Astrocyte (in vitro differentiated cells and primary cell): ENCODE measurements at places on chromosomes 16 and 17. TPM values are rescaled to one million over a fixed set of nuclear protein-coding genes. Genes with fewer than 3 reads are reported as not detected.

SLC46A1 gene
- total RNA-seq, result 7.4 and 7.9 TPM in 2 replicates

PRSS22 gene
- 0.58 and 1.5 TPM in 2 replicates for total RNA-seq

PRAC2 gene
- not detected in 2 replicates for total RNA-seq

GJD3 gene
- 0.34 and 0.43 TPM in 2 replicates for total RNA-seq

ZACN gene
- 0.23 TPM in 1 of 2 replicates, not detected in the other for total RNA-seq

KRTAP9-8 gene
- total RNA-seq, result not detected in 2 replicates

SLC5A11 gene
- total RNA-seq, result not detected in 2 replicates

MYH3 gene
- total RNA-seq, result 1.9 TPM in 2 replicates

MEOX1 gene
- total RNA-seq, result not detected in 2 replicates

ACSM5 gene
- total RNA-seq, result 0.67 TPM in 1 of 2 replicates, not detected in the other

SNX20 gene
- not detected in 2 replicates for total RNA-seq

TP53TG3C gene
- total RNA-seq, result not detected in 2 replicates

CCL1 gene
- total RNA-seq, result not detected in 2 replicates

DPEP2 gene
- not detected in 2 replicates for total RNA-seq

- DNase-seq, result no peak
- H3K4me3 ChIP-seq, result peak overlapping the region; percentile 85
- H3K27ac ChIP-seq, result no peak overlapping the region
- H3K27me3 ChIP-seq, result no peaks in the 10 kb centered on the region
- no peaks in the 10 kb centered on the region for H3K36me3 ChIP-seq
Measured at GRCh38 chr16:78100112-78100467, 636 bp downstream of the WWOX start.

GRCh38 chr17:19331134-19331533 is 31.4 kb downstream of the B9D1 start:
- H3K36me3 ChIP-seq, result no peaks in the 10 kb centered on the region
- peaks cover 34% of the 10 kb centered on the region for H3K4me1 ChIP-seq
- H3K27me3 ChIP-seq, result no peaks in the 10 kb centered on the region
- peak; percentile 86 for DNase-seq
- peak overlapping the region; percentile 13 for H3K4me3 ChIP-seq

GRCh38 chr16:4142268-4142667 is 26.0 kb upstream of the ADCY9 start:
- H3K27ac ChIP-seq, result no peak overlapping the region
- no peak for DNase-seq
- H3K4me1 ChIP-seq, result no peaks in the 10 kb centered on the region
- no peak overlapping the region for H3K4me3 ChIP-seq
- no peaks in the 10 kb centered on the region for H3K36me3 ChIP-seq

GRCh38 chr17:28570716-28571360 is 486 bp downstream of the PIGS start:
- H3K36me3 ChIP-seq, result no peaks in the 10 kb centered on the region
- peak overlapping the region; percentile 38 for H3K27ac ChIP-seq
- H3K27me3 ChIP-seq, result no peaks in the 10 kb centered on the region
- peak overlapping the region; percentile 73 for H3K4me3 ChIP-seq

- DNase-seq, result no peak
- no peaks in the 10 kb centered on the region for H3K36me3 ChIP-seq
- H3K27me3 ChIP-seq, result peaks cover 3% of the 10 kb centered on the region
- H3K4me1 ChIP-seq, result no peaks in the 10 kb centered on the region
- H3K27ac ChIP-seq, result no peak overlapping the region
- no peak overlapping the region for H3K4me3 ChIP-seq
Measured at GRCh38 chr17:19019041-19019941, 14.7 kb upstream of the FAM83G start.

DNA sequence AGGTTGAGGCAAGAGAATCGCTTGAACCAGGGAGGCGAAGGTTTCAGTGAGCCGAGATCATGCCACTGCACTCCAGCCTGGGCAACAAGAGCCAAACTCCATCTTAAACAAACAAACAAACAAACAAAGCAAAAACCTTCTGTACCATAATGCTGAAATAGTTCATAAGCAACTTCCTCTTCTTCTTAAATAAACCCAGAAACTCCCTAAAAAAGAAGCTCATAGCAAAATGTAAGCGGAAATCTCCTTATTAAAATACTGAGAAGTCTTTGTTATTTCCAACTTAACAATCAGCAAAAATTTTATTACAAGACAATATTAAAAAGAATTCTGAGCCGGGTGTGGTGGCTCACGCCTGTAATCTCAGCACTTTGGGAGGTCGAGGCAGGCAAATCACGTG is 82.8 kb downstream of the FBXL20 start:
- no peak overlapping the region for H3K27ac ChIP-seq
- no peaks in the 10 kb centered on the region for H3K4me1 ChIP-seq
- H3K27me3 ChIP-seq, result no peaks in the 10 kb centered on the region

GRCh38 chr17:67212231-67212630 is 32.8 kb downstream of the HELZ start:
- H3K4me1 ChIP-seq, result peaks cover 3% of the 10 kb centered on the region
- DNase-seq, result no peak
- peaks cover 7% of the 10 kb centered on the region for H3K36me3 ChIP-seq
- H3K4me3 ChIP-seq, result no peak overlapping the region

DNA sequence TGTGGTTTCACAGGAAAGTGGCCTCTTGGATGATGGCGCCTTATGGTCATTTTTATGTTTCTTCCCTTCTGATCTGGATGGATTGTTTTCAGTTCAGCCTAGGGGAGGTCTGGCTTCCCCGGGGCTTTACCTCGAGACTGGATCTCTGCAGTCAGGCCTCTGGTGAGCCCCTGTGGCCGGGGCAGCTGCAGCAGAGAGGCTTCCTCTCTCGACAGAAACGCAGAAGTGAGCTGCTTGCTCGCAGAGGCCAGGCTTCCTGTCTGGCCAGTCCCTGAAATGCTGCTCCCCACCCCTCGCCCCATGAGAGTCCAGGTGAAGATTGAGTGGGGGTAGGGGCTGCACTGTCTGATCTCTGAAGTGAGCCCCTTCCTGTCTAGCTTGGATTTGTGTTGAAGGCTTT is 44.0 kb downstream of the PLCG2 start:
- H3K36me3 ChIP-seq, result no peaks in the 10 kb centered on the region
- DNase-seq, result no peak
- H3K4me1 ChIP-seq, result no peaks in the 10 kb centered on the region
- H3K4me3 ChIP-seq, result no peak overlapping the region

- H3K4me1 ChIP-seq, result no peaks in the 10 kb centered on the region
- no peak for DNase-seq
- no peaks in the 10 kb centered on the region for H3K27me3 ChIP-seq
- H3K36me3 ChIP-seq, result no peaks in the 10 kb centered on the region
Measured at GRCh38 chr17:29870836-29871465, 59.1 kb downstream of the SSH2 start.

- no peak overlapping the region for H3K4me3 ChIP-seq
- H3K36me3 ChIP-seq, result no peaks in the 10 kb centered on the region
- H3K4me1 ChIP-seq, result peaks cover 18% of the 10 kb centered on the region
- no peak overlapping the region for H3K27ac ChIP-seq
- no peak for DNase-seq
Measured at GRCh38 chr16:84724606-84725309, 25.0 kb downstream of the USP10 start.

DNA sequence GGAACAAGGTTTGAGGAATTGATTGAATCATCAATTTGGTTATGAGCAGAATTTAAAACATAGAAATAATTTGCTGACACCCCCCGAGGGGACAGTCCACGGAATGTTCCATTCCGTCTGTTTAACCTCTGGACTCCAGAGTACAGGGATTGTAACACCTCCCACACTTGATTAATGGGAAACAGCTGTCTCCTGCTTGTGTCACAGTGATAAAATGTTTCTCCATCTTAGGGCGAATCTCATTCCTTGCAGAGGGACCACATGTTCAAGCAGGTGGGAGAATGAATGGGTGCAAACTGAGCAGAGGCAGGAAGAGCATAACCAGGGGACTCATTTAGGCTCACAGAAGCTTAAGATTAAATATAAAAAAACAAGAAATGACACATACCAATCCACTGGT is 249.5 kb upstream of the RBFOX1 start:
- H3K36me3 ChIP-seq, result no peaks in the 10 kb centered on the region
- no peak overlapping the region for H3K4me3 ChIP-seq
- H3K4me1 ChIP-seq, result no peaks in the 10 kb centered on the region
- no peak overlapping the region for H3K27ac ChIP-seq
- DNase-seq, result no peak

DNA sequence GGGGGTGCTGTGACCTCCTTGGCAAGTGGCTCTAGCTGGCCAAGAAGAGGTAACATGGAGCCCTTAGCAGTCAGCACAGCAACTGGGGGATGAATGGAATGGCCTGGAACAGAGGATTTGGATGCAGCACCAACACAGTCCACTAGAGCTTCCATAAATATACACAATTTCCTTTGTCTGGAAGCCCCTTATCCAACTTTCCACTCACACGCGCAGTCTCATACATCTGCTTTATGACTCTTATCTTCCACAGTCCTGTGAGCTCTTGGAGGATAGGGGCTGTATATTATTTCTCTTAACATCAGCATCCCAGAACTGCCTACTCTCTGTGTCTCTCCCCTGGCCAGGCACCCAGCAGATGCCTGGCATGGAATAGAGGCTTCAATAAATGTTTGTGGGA is 235.6 kb upstream of the MAF start:
- H3K27me3 ChIP-seq, result no peaks in the 10 kb centered on the region
- DNase-seq, result no peak
- no peak overlapping the region for H3K27ac ChIP-seq
- no peak overlapping the region for H3K4me3 ChIP-seq

DNA sequence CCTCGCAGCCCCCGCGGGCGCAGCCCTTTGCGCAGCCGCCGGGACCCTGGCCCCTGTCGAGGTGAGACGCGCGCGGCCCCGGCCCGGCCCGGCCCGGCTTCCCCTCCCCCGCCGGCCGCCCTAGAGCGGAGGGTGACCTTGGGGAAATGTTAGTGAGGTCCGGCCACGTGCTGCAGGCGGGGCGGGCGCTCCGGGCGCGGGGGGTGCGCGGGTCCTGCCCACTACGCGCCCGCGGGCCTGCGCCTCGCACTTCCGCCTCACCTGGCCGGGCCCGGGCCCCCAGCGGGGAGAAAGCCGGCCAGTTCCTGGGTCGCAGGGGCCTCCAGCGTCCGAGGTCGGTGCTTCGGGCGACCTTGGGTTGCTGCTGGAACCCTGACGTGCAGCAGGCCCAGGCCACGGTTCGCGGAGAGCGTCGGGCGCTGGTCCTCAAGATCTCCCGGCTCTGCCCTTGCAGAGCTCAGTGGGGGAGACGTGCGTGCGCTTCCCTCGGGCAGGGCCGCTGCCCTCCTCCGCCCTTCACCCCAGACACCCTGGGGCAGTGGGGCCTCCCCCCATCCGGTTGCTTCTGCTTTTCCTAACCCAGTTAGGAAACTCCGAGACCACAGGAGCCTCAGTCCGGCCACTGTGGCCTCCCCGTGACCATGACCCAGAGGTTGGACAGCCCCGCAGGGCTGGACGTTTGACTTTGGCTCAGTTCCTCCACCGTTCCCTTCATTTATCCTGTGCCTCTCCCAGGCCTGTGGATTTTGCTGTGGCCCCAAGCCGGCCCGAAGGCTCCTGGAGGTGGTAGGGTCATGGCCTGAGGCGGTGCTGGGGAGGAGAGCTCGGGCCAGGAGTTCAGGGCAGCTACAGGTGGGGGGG is 791 bp downstream of the MCRIP2 start:
- no peaks in the 10 kb centered on the region for H3K36me3 ChIP-seq
- H3K27ac ChIP-seq, result no peak overlapping the region
- peaks cover 6% of the 10 kb centered on the region for H3K4me1 ChIP-seq
- H3K4me3 ChIP-seq, result peak overlapping the region; percentile 52

GRCh38 chr16:57640612-57641011 is 12.2 kb downstream of the ADGRG1 start:
- no peak overlapping the region for H3K4me3 ChIP-seq
- H3K4me1 ChIP-seq, result peaks cover 15% of the 10 kb centered on the region
- peaks cover 4% of the 10 kb centered on the region for H3K27me3 ChIP-seq
- no peaks in the 10 kb centered on the region for H3K36me3 ChIP-seq
- DNase-seq, result no peak
- H3K27ac ChIP-seq, result no peak overlapping the region

GRCh38 chr17:71633391-71633849 is 487.4 kb upstream of the SOX9 start:
- H3K27me3 ChIP-seq, result no peaks in the 10 kb centered on the region
- H3K27ac ChIP-seq, result peak overlapping the region; percentile 85
- peak overlapping the region; percentile 45 for H3K4me3 ChIP-seq
- peak; percentile 96 for DNase-seq

DNA sequence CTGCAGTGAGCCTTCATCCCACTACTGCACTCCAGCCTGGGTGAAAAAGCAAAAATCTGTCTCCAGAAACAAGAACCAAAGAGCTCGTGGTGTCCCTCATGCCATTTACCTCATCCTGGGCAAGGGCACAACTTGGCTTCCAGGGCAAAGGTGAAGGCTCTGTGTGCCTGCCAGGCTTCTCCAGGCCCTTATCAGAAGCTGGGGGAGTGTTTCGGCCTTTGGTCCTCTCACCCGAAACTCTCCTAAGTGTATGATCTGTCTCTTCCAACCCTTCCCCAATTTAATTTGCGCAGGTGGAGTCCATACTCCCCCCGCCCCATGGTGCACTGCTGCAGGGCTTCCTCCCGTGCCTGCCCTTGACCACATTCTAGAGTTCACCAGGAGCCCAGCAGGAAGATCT is 1.1 kb downstream of the CES2 start:
- peaks cover 5% of the 10 kb centered on the region for H3K36me3 ChIP-seq
- no peak overlapping the region for H3K27ac ChIP-seq
- peaks cover 19% of the 10 kb centered on the region for H3K4me1 ChIP-seq
- H3K4me3 ChIP-seq, result no peak overlapping the region
- no peaks in the 10 kb centered on the region for H3K27me3 ChIP-seq
- DNase-seq, result no peak

GRCh38 chr16:66676599-66676998 is 19.9 kb downstream of the CMTM4 start:
- no peak overlapping the region for H3K27ac ChIP-seq
- DNase-seq, result no peak
- no peaks in the 10 kb centered on the region for H3K27me3 ChIP-seq
- H3K36me3 ChIP-seq, result no peaks in the 10 kb centered on the region
- no peaks in the 10 kb centered on the region for H3K4me1 ChIP-seq

- peaks cover 60% of the 10 kb centered on the region for H3K4me1 ChIP-seq
- H3K27ac ChIP-seq, result no peak overlapping the region
- H3K27me3 ChIP-seq, result no peaks in the 10 kb centered on the region
- peaks cover 4% of the 10 kb centered on the region for H3K36me3 ChIP-seq
- H3K4me3 ChIP-seq, result no peak overlapping the region
Measured at GRCh38 chr17:82236142-82236971, 7.5 kb downstream of the SLC16A3 start.

- no peaks in the 10 kb centered on the region for H3K4me1 ChIP-seq
- peaks cover 22% of the 10 kb centered on the region for H3K27me3 ChIP-seq
- peak; percentile 42 for DNase-seq
- no peak overlapping the region for H3K4me3 ChIP-seq
- H3K27ac ChIP-seq, result no peak overlapping the region
Measured at GRCh38 chr16:84266451-84266850, 26.6 kb upstream of the KCNG4 start.
